ENCODE measurements at places on chromosomes 7 and 10.

DNA sequence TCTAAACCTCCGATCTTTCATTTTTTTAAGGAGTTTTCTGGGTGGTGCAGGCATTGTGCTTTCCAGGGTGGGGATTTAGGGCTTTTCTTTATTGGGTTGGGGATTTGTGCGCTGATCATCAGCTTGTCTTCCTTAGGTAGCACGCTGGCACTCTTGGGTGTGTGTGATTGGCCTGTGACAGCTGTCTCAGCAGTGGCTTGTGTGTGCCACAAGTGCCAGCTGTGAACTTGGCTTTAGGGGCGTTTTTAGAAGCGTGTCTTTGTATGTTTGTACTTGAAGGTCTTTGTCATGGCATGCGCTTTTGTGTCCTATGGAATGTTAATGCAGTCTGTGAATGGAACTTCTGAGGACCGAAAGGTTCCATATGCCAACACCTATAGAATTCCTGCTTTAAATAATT lies 788 bp downstream of the AKAP9 start:
- peak; percentile 54 for DNase-seq

DNA sequence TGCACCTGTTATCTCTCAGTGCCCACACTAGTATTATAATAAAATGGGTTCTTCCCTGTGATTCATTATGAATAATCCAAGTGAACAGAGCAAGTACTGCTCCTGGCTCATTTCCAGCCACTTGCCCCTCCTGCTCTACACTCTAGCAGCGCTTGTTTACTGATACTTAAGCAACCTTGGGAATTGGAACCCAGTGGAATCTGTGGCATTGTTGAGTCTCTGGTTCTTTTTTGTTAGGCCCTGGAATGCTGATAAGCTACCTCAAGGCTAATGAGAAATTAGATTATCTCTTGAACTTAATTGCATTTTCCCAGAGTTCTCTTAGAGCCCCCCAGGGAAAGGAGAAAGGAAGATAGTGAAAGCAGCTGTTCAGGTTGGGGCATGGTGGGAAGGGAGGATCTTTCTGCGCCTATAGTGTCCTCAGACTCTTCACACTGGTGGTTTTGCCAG lies 34.0 kb downstream of the PRKAR2B start:
- DNase-seq = no peak

DNA sequence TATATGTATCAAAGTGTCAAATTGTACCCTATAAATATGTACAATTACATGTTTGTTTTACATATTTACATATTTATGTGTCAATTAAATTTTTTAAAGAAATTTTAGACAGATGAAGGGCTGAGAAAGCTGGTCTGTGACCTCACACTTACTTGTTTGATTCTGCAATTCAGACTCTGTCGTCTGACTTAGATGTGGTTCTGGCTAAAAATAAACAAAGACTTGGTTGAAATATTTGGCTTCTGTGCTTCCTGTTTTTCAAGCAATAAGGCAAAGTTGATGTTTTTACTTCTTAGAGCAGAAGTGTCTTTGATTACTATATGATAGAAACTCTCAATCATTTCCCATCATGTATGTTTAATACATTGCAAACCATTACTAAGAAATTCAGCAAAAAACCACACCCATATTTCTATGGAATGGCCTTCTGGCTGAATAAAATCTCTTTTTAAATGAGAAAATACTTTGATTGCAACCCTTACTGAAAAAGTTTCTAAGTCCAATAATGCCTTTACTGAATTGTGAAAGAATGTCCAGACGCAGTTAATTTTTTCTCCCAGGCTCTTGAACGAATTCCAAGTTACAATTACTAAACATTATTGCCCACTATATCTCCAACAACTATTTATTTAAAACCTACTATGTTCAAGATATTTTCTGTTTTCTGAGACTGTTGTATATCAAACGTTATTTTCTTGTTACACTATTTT lies 59.5 kb upstream of the PRKG1 start:
- DNase-seq = no peak

DNA sequence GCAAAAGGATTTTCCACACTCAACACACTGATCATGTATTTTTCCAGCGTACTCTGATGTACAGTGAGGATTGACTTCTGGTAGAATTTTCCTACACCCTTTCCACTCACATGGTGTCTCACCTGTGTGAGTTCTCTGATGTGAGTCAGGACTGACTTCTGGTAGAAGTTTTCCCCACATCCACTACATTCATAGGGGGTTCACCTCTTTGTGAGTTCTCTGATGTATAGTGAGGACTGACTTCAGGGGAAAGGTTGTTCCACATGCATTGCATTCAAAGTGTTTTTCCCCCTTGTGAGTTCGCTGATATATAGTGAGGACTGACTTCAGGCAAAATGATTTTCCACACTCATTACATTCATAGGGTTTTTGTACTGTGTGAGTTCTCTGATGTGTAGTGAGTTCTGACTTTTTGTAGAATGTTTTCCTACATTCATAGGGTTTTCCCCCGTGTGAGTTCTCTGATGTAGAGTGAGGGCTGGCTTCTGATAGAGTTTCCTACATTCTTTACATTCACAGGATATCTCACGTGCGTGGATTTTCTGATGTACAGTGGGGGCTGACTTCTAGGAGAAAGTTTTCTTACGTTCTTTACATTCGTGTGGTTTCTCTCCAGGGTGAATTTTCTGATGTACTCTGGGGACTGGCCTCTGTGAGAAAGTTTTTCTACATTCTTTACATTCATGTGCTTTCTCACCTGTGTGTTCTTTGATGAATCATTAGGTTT lies 146.5 kb downstream of the GLRX3 start:
- DNase-seq = no peak

DNA sequence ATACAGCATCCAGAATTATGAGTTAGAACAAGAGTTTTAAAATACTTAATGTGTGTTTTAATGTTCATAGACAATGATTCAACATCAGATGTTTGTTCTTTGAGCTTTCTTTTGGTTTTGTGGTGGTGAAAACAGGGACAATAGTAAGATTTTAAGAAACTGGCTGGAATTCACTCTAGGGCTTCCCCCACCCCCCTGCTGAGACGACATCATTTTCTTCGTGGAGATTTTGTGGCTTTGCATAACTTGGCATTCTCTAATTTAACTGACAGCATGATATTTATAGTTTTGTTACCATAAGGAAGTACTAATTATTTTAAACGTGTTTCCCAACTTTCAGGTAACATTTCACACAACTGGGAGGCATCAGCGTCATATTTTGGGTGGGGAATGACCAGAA lies 184.1 kb downstream of the BICC1 start:
- DNase-seq = no peak

DNA sequence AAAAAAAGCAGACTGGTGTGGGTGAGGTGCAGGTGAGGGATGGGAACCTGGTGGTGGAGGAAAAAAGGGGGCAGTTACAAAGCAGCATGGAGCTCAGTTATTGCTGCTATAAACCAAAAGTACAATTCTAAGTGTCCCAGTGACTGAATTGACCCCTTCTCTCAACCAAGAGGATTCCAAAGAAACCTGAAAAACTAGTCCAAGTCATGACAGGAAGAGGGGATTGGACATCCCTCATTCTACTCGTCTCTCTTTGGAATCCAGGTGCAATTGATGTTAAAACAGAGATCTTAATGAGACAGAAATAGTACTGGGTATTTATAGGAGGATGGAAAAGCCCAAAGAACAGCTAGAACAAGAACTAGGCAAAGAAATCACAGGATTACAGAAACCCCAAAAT lies 322.3 kb upstream of the IGFBP3 start:
- DNase-seq = no peak

DNA sequence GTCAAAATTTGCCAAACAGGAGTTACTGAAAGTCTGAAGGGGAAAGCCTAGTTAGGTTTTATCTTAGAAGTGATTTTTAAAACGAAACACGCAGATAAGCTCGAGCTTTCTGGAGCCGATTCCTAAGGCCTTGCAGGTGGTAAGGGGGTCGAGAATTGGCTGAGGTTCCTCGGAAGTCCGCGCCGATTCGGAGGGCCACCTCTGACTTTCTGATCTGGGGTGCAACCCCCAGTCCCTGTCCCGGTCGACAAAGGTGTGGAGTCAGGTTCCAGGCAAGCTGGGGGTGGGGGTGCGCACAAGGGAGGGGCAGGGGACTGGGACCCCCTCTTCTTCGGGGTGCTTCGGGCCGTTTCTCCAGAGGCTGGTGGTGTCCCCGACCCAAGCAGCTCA lies 701 bp upstream of the CUL1 start:
- no peak for DNase-seq
